ENCODE measurements at places on chromosomes 4 and X.
A peak's percentile ranks its signal among the peaks of the same experiment; 100 is the strongest.

DNA sequence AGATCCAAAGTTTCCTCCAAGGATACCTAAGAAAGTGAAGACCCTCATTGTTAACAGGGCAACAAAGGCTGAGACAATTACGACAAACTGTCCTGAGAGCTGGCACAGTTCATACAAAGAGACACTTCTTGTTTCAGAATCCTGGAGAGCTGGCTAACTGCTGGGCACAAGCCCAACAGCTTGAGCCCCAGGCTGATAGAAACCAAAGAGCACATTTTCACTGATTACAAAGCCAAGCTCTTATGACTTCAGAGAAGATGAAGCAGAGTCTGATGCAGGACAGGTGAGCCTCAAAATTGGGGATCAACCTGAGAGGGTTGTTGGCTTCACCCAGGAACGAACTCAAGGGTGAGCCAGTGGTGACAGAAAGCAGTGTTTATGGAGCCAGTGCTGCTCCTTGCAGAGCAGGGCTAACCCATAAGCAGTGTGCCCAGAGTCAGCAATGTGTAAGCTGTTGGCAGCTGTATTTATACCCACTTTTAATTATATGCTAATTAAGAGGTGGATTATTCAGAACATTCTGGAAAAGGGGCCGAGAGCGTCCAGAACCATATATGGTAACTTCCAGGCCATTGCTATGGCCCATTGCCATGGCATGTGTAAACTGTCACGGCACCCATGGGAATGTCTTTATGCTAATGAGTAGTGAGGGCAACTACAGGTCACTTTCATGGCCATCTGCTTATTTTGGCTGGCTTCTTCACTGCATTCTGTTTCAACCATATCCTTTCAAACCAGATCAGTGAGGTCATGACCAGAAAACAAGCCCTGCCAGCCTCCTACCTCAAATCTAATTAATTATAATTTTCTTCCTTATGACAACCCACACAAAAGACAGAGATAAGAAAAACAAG, 183.7 kb downstream of the EVC2 start:
- DNase-seq: peak; percentile 87

DNA sequence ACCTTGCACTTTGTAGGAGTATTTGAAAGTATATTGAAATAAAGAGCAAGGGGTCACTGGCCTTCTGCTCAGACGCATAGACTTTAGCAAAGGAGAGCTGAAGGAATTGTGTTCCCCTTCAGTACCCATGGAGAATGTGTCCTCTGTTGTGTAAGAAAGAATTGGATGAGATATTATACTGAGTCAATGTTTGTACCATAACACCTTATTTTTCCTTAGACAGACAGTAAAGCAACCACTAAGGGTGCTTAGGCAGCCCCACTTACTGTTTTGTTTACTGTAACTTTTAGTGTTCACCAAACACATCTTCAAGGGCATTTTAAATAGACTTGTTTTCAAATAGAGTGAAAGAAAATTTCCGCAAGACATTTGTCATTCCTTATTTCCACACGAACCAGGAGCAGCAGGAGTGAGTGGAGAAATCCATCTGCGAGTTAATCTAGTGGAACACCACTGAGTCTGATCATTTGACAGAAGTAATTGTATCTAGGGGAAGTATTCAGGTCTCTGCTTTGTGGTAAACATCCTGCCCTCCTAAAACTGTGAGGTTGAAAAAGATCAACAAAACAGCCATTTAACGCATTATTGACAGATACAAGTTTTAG, 89.5 kb downstream of the SLIT2 start:
- DNase-seq: no peak

GRCh38 chr4:71303850-71304249, 35.0 kb upstream of the SLC4A4 start:
- DNase-seq: no peak

DNA sequence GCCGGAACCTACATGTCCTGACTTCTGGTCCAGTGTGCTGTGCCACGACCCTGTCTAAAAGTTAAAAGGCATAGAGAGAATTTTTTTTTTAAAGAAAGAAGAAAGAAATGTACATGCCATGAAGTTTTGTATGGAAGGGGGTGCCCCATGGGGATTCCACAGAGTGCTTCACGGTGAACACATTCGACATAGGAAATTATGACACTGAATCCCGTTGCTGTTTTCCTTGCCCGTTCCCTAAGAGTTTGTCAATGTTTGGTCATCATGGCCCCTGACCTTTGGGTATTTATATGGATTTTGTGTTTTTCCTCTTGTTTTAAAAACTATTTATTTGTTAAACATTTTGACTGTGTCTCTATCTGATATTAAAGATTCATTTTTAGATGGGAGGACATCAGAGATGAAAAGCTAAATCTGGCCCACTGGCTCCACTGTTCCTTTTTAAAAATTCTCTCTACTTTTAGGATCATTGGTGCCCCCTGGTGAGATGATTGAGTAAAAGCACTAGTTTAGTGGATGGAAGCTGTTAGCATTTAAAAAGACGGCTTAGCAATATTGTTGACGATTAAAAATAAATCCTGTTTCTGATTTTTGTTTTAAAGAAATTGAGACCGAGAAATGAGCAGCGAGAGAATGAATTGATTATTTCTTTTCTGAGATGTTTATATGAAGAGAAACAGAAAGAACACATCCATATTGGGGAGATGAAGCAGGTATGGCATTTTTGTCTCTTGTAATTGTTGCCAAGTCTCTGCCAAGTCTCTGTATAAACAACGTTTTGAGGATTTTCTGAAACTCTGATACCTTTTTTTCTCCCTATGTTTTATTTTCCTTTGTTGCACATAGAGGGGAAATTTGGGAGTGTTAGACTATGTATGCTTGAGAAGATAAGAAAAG, 75.0 kb downstream of the PTTG2 start:
- peak; percentile 82 for DNase-seq

- no peak for DNase-seq
Observed at GRCh38 chr4:25022766-25023165, 8.0 kb downstream of the LGI2 start.

GRCh38 chr4:158649111-158649680, 22.5 kb downstream of the C4orf46 start:
- DNase-seq: no peak

DNA sequence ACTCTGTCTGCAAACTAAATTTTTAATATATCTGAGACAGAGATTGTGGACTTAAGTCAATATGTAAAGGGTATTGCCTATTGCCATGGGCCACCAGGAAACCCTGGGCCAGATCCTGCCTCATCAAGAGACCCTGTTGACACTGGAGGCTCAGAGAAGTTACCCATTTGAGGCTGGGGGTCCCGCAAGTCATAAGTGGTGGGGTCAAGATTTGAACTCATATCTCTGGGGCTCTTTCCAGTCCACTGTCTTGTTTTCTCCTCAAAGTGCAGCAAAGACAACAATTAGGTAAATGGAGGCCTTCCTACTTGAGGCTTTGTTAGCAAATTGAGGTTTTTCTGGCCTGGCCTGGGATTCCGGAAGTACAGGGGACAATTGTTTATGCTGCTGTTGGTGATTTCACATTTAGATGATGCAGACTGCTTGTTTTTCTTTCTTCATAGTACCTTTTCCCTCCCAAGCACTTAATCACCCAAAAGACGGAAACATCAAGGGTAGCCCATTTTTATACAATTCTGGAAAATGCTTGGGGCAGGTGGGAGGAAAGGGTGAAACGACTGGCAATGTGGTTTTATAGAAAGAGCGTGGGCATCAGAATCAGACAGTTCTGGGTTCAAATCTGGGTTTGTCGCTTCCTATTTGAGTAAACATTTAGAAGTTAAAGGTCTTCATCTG, 160.0 kb downstream of the SMIM20 start:
- DNase-seq: no peak

DNA sequence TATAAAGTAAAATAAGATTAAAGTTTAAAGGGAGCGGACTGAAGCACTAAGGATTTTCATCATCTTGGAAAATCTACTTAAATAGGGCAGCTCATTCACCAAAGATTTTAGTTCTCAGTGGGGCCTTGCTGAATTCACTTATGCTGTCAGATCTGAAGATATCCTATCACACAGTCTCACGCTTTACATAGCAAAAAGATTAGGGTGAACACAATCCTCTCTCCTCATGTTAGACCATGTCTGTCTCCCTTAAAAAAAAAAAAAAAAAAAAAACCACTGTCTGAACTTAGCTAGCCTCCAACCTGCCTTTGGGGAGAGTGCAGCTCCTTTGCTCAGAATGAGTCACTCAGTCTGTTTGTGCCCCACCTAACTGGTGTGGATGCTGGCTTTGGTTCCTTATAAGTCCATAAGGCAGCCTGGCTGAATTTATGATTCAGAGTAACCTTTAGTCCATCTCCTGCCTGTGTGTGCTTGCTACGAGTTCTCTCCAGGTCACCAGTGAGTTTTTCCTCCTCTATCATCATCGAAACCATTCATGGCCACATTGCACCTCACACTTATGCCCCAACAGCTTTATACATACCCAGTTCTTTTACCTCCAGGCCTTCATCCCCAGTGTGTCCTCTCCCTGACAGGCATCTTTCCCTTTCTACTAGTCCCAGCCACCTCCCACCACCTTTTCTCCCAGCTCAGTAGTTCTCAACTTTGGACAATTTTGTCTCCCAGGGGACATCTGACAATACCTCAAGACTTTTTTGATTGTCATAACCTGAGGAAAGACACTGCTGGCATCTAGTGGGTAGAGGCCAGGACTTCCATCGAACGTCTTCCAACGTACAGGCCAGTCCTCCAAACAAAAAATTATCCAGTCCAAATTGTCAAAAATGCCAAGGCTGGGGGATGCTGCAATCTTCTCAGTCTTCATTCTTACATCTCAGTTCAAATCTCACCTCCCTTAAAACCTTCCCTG, 220.7 kb upstream of the EMCN start:
- peak; percentile 98 for DNase-seq

DNA sequence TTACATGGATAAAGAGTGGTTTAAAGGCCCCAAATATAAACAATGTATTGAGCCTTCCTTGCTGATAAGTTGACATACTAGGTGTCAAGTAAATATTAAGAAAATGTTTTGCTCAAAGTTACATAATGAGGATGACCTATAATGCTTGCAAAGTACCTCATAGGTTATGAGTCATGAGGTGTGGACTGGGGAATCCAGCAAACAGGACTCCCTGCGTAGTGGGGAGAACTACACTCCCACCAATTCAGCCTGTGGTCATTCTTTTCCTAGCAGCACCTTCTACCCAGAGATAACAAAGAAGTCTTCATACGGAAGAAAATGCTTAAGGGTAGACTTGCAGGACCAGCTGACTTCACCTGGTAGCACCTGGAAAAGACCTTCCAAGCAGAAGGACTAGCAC, 418.9 kb upstream of the CPEB2 start:
- DNase-seq: no peak
